Left lung (tissue), 14 donors: ENCODE measurements at places on chromosomes 13 and 19.

DNA sequence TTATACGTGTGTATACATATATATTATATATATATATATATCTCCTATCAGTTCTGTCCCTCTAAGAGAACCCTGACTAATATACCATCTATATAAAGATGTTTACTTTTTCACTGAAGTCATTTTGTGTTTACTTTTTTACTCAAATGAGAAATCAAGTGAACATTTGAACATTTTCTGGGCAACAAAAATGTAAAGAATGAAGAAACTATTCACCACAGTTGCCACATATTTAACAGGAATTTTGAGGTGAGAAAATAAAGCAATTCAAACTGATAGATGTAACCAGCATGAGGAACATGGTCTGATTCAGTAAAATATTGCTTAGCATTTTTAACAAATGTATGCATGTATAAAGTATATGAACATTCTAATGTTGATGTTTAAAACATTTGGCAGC lies 299.2 kb upstream of the KLHL1 start:
- no peak overlapping the region for H3K27ac ChIP-seq
- no peaks in the 10 kb centered on the region for H3K27me3 ChIP-seq
- no peaks in the 10 kb centered on the region for H3K4me1 ChIP-seq
- H3K36me3 ChIP-seq = no peaks in the 10 kb centered on the region

DNA sequence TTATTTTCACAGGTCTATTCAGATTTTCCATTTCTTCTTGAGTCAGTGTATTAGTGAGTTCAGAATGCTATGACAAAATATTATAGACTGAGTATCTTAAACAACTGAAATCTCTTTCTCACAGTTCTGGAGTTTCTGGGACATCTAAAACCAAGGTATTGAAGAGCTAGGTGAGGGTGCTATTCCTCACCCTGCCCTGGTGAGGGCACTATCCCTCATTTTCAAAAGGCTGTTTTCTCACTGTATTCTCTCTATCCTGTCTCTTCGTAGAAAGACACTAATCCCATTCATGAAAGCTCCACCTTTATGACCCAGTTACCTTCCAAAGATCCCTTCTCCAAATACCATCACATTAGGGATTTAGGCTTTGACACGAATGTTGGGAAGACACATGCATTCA lies 1617.1 kb downstream of the PCDH9 start:
- H3K36me3 ChIP-seq = no peaks in the 10 kb centered on the region
- H3K4me1 ChIP-seq = no peaks in the 10 kb centered on the region
- no peaks in the 10 kb centered on the region for H3K27me3 ChIP-seq
- H3K27ac ChIP-seq = no peak overlapping the region
- H3K4me3 ChIP-seq = no peak overlapping the region
- DNase-seq = no peak

GRCh38 chr19:54114340-54115108 lies 933 bp downstream of the TFPT start:
- no peak for DNase-seq
- H3K4me1 ChIP-seq = peaks cover 13% of the 10 kb centered on the region
- peaks cover 46% of the 10 kb centered on the region for H3K36me3 ChIP-seq
- peak overlapping the region; percentile 92 for H3K27ac ChIP-seq
- H3K4me3 ChIP-seq = peak overlapping the region; percentile 86

GRCh38 chr13:90070837-90071525 lies 1276.5 kb upstream of the MIR17HG start:
- H3K27me3 ChIP-seq = no peaks in the 10 kb centered on the region
- H3K4me1 ChIP-seq = no peaks in the 10 kb centered on the region
- H3K36me3 ChIP-seq = no peaks in the 10 kb centered on the region
- H3K4me3 ChIP-seq = no peak overlapping the region
- DNase-seq = no peak

DNA sequence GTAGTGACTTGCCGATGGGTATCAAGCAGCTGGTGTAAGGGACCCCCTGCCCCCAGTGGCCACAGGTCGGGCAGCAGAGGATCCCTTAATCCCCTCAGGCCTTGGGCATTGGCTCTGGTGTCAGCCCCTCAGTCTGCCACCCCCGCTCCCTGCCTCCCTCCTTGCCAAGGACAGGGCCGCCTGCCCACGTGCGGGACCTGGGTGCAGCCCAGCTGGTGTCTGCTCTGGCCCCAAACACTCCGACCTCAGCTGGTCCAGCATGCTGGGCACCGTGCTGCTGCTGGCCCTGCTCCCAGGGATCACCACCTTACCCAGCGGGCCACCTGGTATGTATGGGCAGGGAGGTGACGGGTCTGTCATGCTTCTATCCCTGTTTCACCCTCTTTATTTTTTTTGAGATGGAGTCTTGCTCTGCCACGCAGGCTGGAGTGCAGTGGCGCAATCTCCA lies at the start of gene TGFBR3L:
TSS of gene TGFBR3L (plus strand) at position 233 of the 448 bp plus-strand sequence.
- H3K4me1 ChIP-seq = peaks cover 16% of the 10 kb centered on the region
- peaks cover 61% of the 10 kb centered on the region for H3K27me3 ChIP-seq
- no peaks in the 10 kb centered on the region for H3K36me3 ChIP-seq
- H3K27ac ChIP-seq = no peak within 1 kb of the TSS

- no peaks in the 10 kb centered on the region for H3K27me3 ChIP-seq
- DNase-seq = no peak
- H3K36me3 ChIP-seq = no peaks in the 10 kb centered on the region
- no peaks in the 10 kb centered on the region for H3K4me1 ChIP-seq
- no peak overlapping the region for H3K27ac ChIP-seq
Measured at GRCh38 chr13:26128676-26129075, 76.9 kb upstream of the SHISA2 start.

GRCh38 chr19:16379521-16380313 lies 55.1 kb downstream of the KLF2 start:
- H3K27me3 ChIP-seq = no peaks in the 10 kb centered on the region
- no peak overlapping the region for H3K27ac ChIP-seq
- no peak overlapping the region for H3K4me3 ChIP-seq
- H3K36me3 ChIP-seq = peaks cover 49% of the 10 kb centered on the region

- H3K27me3 ChIP-seq = no peaks in the 10 kb centered on the region
- H3K36me3 ChIP-seq = no peaks in the 10 kb centered on the region
- no peak overlapping the region for H3K27ac ChIP-seq
- no peak for DNase-seq
Measured at GRCh38 chr13:38854226-38854625, 136.4 kb downstream of the STOML3 start.

- peaks cover 3% of the 10 kb centered on the region for H3K4me1 ChIP-seq
- peak overlapping the region; percentile 74 for H3K27ac ChIP-seq
- H3K4me3 ChIP-seq = peak overlapping the region; percentile 65
- H3K36me3 ChIP-seq = peaks cover 14% of the 10 kb centered on the region
- no peaks in the 10 kb centered on the region for H3K27me3 ChIP-seq
- DNase-seq = peak; percentile 5
Measured at GRCh38 chr19:44002212-44002565, 568 bp upstream of the ZNF230 start.

DNA sequence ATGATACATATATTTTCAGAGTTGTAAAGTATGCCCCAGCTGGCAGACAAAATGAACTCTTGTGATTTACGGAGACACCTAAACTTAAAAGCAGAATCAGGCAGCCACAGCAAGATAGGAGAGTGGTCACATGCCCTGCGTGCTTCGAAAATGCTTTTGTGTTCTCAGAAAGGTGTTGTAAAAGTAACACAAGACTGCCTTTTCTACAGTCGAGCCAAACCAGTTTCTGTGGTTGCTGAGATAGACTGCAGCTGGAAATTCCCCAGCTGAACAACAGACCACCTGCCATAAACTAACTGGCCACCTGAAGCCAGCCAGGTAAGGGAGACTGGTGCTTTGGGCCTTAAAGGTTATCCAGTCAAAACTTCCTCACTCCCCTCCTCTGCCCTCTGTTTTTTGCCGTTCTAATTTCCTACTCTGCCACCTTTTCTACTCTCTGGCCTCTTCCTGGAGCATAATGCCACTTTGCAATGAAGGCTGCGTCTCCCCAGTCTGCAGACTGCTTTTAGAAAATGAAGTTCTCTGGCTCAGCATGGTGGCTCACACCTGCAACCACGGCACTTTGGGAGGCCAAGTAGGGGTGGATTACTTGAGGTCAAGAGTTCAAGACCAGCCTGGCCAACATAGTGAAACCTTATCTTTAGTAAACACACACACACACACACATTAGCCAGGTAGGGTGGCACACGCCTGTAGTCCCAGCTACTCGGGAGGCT lies 381.2 kb upstream of the SLITRK1 start:
- no peaks in the 10 kb centered on the region for H3K4me1 ChIP-seq
- H3K4me3 ChIP-seq = no peak overlapping the region
- no peak overlapping the region for H3K27ac ChIP-seq
- H3K36me3 ChIP-seq = no peaks in the 10 kb centered on the region
- H3K27me3 ChIP-seq = no peaks in the 10 kb centered on the region
- no peak for DNase-seq

GRCh38 chr19:50836543-50837195 lies 3.3 kb upstream of the KLK15 start:
- no peak overlapping the region for H3K4me3 ChIP-seq
- peaks cover 77% of the 10 kb centered on the region for H3K27me3 ChIP-seq
- no peaks in the 10 kb centered on the region for H3K36me3 ChIP-seq
- no peak overlapping the region for H3K27ac ChIP-seq
